PC-3 (cell line): ENCODE measurements at places on chromosomes 16 and 17. TPM values are rescaled to one million over a fixed set of nuclear protein-coding genes. Genes with fewer than 3 reads are reported as not detected.

MYO15B gene
- 3.2 and 7.1 TPM in 2 replicates for total RNA-seq

CCL17 gene
- not detected in 2 replicates for total RNA-seq

XPO6 gene
- 106 and 110 TPM in 2 replicates for total RNA-seq

PERCC1 gene
- total RNA-seq: not detected in 2 replicates

KLHDC4 gene
- total RNA-seq: 36.3 and 68.2 TPM in 2 replicates

PYDC1 gene
- not detected in 2 replicates for total RNA-seq

ORC6 gene
- 27.7 and 29.9 TPM in 2 replicates for total RNA-seq

CMTM1 gene
- 0.92 and 1.4 TPM in 2 replicates for total RNA-seq

ANKFN1 gene
- not detected in 2 replicates for total RNA-seq

HEATR9 gene
- not detected in 2 replicates for total RNA-seq

MFAP4 gene
- total RNA-seq: not detected in 2 replicates

LDHD gene
- 3.1 and 3.7 TPM in 2 replicates for total RNA-seq

HSPB9 gene
- not detected in 2 replicates for total RNA-seq

NXPH3 gene
- 0.26 and 1.2 TPM in 2 replicates for total RNA-seq

SHISA9 gene
- total RNA-seq: 0.06 TPM in 1 of 2 replicates, not detected in the other

MGRN1 gene
- total RNA-seq: 22.7 and 38.2 TPM in 2 replicates

GRAP gene
- not detected in 2 replicates for total RNA-seq

CCL4 gene
- total RNA-seq: not detected in 2 replicates

ARL5C gene
- 0.58 TPM in 1 of 2 replicates, not detected in the other for total RNA-seq

C1QTNF1 gene
- total RNA-seq: 18.6 and 21.0 TPM in 2 replicates

ATAD5 gene
- 4.2 and 5.4 TPM in 2 replicates for total RNA-seq

ABCC11 gene
- 0.26 TPM in 1 of 2 replicates, not detected in the other for total RNA-seq

MT1G gene
- total RNA-seq: not detected in 2 replicates

MPHOSPH6 gene
- 23.5 and 28.9 TPM in 2 replicates for total RNA-seq

PPL gene
- total RNA-seq: 18.8 and 22.8 TPM in 2 replicates

TBC1D3L gene
- total RNA-seq: 4.8 and 5.4 TPM in 2 replicates

TBC1D3G gene
- not detected in 2 replicates for total RNA-seq

OTOP2 gene
- not detected in 2 replicates for total RNA-seq

RAMP2 gene
- not detected in 2 replicates for total RNA-seq
